ENCODE measurements at places on chromosomes 1 and 21.

DNA sequence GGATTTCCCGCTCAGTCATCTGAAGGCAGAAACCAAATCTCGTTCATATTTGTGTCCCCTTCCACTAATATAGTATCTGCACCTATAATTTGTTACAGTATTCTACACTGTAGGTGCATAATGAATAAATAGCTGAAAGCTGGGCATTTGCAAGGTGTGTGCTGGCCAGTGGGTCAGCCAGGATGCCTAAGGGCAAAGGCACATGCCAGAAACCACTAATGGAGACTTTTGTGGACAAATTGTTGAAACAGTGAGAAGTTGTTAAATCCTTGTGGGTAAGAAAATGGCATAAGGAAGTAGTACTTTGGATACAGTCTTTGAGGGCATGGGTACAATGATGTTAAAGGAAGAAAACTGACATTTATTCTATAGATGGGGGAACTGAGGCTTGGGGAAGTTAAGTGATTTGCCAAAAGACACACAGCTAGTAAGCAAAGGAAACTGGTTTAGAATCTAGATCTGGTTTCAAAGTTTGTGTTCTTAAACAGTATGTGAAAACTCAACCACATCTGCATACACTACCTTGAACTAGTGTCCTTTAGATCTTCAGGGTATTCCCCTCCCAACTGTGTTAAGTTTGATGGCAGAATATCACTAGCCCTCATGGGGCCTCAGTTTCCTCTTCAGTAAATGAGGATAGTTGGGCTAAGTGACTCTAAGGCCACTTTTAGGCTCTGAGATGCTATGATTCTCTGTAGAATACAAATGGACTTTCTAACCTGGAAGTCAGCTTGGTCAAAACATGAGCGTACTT lies 26.5 kb upstream of the LRRC8C start:
- no peak for DNase-seq

- no peak for DNase-seq
Observed at GRCh38 chr1:158946785-158947184, 15.4 kb downstream of the PYHIN1 start.

GRCh38 chr1:168676029-168676812 lies 52.8 kb downstream of the DPT start:
- no peak for DNase-seq

GRCh38 chr1:234707641-234708040 lies 97.7 kb upstream of the IRF2BP2 start:
- no peak for DNase-seq

DNA sequence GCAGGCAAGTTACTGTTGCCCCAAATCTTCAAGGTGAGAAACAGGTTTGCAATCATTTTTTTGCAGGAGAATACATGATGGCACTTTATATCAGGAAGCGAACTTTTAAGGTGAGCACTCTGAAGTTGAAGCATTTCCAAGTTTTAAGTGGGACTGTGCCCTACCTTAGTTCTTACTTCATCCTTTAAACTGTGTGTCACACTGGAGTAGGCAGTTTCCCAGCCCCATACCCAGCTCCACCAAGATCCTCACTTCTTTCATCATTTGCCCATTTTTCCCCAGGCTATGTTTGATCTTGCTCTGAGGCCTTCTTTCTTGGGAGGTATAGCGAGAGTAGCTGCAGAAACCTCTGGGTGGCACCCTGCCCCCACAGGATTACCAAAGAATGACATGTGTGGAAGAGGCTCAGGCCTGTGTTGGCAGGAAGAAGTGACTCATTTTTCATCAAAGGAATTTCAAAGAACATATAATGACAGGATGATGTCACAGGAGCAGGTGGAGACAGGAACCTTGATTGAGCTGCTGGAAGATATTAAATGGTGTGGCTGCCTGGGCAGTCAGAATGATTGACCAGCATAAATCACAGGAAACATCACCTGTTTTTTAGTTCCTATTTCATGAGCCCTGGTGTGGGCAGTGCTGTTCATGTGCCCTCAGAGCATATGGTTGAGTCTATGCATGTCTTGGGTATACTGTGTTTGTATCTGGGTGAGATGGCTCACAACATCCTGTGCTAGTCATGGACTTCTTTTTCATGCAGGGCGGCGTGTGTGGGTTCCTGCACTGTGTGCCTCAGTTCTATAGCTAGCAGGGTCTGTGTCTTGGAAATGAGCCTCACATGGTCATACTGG lies 20.8 kb upstream of the MACF1 start:
- DNase-seq: peak; percentile 22

DNA sequence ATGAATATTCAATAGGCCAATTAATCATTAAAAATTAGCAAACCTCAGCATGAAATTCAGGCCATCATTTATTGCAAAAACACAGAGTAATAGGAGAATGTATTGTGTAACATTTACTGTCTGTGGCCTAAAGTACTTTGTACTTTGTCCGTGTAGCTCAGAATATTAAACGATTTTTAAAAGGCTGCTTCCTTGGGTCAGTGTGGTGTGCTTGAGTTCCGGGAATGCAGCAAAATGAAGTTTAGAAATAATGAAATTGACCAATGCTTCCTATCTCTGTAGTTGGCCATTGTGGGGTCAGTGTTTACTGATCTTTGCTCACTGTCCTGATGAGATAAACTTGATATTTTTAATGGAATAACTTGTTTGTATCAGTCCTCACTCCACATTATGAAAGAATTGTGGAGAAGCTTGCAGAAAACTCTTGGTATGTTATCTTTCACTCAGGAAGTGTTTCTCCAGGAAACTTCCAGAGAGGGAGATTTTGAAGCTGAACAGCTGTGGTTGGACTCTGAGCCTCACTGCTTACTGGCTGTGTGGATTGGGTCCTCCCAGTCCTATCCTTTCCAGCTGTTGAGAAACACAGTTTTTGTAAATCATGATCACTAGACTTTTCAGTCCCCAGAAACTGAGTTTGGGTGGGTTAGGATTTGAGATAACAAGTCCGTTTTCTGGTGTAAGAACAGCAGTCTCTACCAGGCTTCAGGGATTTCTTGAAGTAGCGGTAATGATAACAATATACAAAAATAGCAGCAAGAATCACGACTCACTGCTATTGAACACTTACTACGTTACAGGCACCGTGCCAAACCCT lies 19.2 kb upstream of the MTARC1 start:
- DNase-seq: no peak
